ENCODE measurements at places on chromosomes 1 and 21.

DNA sequence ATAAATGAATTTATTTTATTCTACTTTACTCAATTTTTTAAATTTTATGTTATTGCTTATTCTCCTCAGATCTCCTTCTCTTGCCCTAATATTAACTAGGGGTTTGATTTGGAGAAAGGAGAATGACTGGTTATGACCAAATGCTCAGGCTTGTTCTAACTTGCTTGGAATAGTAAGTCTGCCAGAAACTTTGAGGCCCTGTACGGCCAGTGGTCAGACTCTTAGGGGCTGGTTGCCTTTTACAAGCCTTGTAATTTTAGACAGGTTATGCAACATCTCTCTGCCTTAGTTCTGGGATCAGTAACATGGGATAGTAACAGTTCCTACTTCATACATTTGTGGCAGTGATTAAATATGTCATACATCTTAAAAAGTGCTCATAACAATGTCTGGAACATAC is 279.5 kb downstream of the DUSP10 start:
- no peak for DNase-seq

DNA sequence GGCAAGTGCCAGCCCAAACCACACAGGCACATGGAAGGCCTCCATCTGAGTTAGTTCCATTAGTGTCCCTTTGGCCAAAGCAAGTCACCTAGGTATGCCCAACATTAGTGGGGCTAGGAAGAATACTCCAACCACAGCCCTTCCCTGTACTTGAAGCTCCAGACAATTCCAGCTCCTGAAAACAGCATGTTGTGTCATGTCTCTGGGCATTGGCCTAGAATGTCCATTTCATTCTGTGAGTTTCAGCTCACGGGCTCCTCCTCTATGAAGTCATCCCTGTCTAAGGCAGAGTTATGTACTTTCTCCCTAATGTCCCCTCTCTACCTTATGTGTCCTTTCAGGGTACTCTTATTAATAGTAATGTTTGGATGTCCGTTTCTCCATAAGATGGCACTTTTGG is 96.5 kb upstream of the SPATA6 start:
- DNase-seq: no peak

DNA sequence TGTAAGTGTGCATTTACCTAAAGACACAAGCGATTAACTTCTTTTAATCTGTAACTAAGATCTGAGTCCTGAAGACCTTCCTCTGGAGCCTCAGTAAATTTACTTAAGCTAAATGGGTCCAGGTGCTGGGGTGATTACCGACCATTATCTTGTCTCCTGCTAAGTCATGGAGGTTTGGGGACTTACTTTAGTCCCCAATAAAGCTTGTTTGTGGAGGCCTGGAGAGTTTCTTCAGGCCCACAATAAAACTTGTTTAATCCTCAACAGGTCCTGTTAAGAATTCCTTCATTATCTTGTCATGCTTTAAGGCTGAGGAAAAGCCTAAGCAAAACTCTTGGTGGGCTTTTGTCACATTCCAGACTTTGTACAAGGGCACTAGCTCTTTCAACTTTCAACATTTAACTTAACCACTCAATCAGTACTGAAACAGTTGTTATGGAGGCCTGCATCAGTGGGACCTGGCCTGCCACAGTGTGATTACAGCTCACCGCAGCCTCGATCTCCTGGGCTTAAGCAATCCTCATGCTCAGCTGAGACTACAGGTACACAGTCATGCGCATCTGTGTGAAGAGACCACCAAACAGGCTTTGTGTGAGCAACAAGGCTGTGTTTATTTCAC is 84.0 kb downstream of the FMO4 start:
- DNase-seq: no peak

- no peak for DNase-seq
These were observed 4.0 kb downstream of the TOMM40L start for GRCh38 chr1:161229896-161230295.

DNA sequence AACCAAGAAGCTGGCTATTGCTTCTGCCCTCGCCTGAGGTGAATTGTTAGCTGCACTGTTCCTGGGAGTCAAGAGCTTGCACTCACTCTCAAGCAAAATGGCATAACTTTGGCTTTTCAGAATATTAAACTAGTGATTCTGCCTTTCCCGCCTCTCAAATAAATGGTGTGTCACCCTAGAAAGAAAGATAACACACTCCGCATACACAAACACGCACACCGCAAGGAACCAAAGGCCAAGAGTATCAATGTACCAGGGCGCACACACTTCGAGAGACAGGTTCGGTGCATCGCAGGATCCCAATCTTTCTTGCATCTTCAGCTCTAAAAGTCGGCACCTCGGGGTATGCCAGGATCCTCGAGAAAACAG is 470 bp upstream of the RTCA start:
- no peak for DNase-seq

GRCh38 chr1:70092526-70092925 is 112.9 kb downstream of the LRRC40 start:
- no peak for DNase-seq
